NCI-H510A (cell line): ENCODE measurements at places on chromosomes 6 and 20.

DNA sequence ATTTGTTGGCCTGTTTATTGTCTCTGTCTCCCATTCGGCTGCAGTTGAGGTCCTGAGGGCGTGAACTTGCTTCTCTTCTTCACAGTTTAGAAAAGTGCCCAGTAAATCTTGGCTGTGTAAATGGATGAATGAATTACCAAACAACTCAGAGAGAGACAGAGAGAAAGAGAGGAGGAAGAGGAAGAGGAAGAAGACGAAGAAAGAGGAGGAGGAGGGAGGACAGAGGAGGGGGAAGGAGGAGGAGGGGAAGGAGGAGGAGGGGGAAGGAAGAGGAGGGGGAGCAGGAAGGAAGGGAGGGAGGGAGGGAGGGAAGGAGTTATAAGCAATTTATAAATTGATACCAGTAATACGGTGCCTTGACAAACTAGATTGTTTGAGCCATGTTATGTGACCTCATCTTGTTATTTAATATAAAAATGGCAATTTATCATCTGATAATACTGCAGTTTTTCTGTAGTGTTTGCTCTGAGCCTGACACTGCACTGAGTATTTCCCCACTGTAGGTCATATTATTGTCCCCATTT lies 18.7 kb downstream of the HCK start:
- DNase-seq, result no peak

GRCh38 chr6:147507162-147508041 lies 1.1 kb upstream of the SAMD5 start:
- no peak for DNase-seq

DNA sequence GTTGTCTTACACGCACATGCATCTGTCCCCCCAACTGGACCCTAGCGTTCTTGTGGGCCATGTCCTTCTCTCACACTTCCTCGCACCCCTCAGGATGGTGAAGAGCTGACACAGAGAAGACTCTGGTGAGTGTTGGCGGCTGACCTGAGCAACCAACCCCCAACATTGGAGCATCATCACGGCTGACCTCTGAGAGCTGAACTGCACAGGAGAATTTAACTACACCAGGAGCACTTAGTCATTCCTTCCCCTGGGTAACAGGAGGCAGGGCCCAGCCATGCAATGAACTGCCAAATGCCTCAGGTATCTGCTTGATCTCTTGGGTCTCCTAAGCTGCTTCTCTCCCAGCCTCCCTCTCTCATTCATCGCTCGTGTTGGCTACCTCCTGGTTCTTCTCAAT lies 88.5 kb downstream of the PSMG4 start:
- no peak for DNase-seq

- DNase-seq, result no peak
Observed at GRCh38 chr20:25314497-25315417, 66.9 kb downstream of the PYGB start.
